ENCODE measurements at places on chromosomes 3 and 15.

DNA sequence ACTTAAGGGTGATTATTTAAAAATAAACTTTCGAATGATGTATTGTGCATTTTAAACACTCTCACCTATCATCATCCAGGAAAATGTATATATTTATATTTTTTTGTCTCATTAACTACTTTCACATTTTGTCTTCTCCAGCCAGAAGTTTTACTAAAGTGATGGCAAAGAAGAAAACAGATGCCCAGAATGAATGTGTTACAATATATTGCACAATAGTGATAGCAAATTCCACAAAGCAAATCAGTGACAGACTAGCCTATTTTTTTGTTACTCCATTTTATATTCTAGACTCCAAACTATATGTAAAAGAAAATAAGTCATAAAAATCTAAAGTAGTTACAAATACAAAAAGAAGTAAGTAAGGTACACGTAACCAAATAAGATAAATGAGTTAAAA, 414.7 kb downstream of the EPHA3 start:
- DNase-seq: no peak
- H3K36me3 ChIP-seq: no peaks in the 10 kb centered on the region

DNA sequence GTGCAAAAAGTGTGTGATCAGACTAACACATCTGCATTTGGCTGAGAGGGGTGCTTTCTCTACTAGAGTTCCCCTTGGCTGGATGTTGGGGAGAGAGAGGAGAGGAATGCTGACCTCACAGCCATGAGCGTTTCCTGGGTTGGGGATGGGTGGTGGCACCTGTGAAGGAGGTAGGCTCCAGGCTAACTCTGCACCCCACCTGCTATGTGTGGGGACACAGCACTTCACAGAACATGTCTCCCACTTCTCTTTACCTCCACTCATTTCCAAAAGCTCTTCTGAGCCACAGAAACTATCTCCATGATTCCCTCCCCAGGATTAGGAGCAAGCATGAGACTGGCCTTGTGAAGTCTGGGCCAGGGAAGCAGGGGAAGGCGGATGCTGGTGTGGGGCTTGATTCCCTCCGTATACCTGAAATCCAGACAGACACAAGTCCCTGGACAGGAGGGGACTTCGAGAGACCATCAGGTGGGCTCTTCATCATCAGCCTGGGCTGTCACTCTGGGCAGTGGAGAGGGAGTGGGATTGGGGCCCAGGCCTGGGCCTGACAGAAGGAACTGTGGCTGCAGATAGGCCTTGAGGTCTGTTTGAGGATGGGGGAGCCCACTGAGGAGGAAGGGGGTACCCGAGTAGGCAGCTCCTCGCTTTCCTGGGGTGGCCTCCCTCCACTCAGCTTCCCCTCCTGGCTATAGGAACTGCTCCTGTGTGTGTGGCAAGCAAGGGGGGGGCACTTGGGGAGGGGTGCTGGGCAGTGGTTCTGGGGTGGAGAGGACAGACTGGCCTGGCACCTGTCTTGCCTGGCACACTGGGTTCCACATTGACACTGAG, 40.7 kb downstream of the FEM1B start:
- no peaks in the 10 kb centered on the region for H3K36me3 ChIP-seq
- H3K27ac ChIP-seq: no peak overlapping the region
- H3K4me3 ChIP-seq: no peak overlapping the region
- peaks cover 16% of the 10 kb centered on the region for H3K4me1 ChIP-seq
- H3K27me3 ChIP-seq: no peaks in the 10 kb centered on the region

- H3K27me3 ChIP-seq: no peaks in the 10 kb centered on the region
- DNase-seq: no peak
- H3K4me3 ChIP-seq: no peak overlapping the region
- H3K27ac ChIP-seq: no peak overlapping the region
- H3K4me1 ChIP-seq: no peaks in the 10 kb centered on the region
Measured at GRCh38 chr3:140830391-140830790, 111.2 kb upstream of the SLC25A36 start.

GRCh38 chr15:96037584-96037983, 292.9 kb upstream of the NR2F2 start:
- DNase-seq: no peak
- H3K27me3 ChIP-seq: no peaks in the 10 kb centered on the region
- peaks cover 15% of the 10 kb centered on the region for H3K4me1 ChIP-seq
- H3K4me3 ChIP-seq: no peak overlapping the region
- H3K27ac ChIP-seq: no peak overlapping the region

GRCh38 chr15:82064824-82065223, 19.0 kb upstream of the MEX3B start:
- no peaks in the 10 kb centered on the region for H3K4me1 ChIP-seq
- H3K27me3 ChIP-seq: peaks cover 48% of the 10 kb centered on the region
- H3K27ac ChIP-seq: no peak overlapping the region
- H3K4me3 ChIP-seq: no peak overlapping the region

DNA sequence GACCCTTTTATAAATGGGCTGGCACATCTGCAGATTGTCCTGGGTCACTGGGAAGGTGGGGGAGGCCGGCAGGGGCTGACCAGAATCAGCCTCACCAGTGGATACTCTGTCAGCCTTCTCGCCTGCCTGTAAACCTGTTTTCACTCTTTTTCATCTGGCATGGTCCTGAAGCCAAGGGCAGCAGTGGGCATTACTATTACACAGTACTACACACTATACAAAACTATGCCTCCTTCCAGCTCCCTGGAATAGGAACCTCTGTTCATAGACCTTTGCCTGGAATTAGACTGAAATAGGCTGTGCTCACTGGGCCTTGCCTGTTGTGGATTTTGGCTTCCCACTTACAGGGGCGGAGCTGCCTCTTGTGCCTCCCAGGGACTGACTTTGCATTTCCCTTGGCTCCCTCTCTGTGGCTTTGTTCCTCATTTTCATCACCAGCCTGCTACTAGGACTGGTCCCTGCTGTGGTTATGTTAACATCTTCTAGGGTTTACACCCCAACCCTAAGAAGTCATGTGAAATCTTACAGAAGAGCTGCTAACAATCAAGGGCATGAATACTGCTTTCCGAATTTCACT, 120.7 kb downstream of the FNDC3B start:
- no peaks in the 10 kb centered on the region for H3K36me3 ChIP-seq
- no peaks in the 10 kb centered on the region for H3K27me3 ChIP-seq
- H3K4me3 ChIP-seq: no peak overlapping the region
- peak; percentile 42 for DNase-seq
- H3K4me1 ChIP-seq: no peaks in the 10 kb centered on the region

GRCh38 chr15:92992720-92993119, 92.6 kb downstream of the CHD2 start:
- peaks cover 90% of the 10 kb centered on the region for H3K36me3 ChIP-seq
- no peak for DNase-seq
- H3K4me1 ChIP-seq: no peaks in the 10 kb centered on the region
- no peak overlapping the region for H3K4me3 ChIP-seq
- no peak overlapping the region for H3K27ac ChIP-seq

DNA sequence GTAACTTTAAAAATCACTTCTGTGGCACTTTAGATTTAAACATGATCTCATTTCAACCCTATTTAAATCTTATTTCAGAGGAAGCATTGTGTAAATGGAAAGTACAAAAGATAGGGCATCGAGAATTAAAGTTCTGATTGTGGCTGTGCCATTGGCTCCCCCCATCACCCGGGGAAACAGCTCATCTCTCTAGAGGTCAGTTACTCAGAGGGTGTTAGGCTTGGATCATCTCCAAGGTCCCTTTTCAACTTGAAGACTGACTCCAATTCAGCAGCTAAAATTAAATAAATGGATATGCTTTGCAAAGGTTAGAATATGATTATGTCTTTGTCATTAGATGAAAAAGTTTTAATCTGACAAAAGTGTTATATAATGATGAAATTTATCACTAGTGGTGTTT, 20.1 kb downstream of the CADM2 start:
- H3K4me3 ChIP-seq: no peak overlapping the region
- no peaks in the 10 kb centered on the region for H3K4me1 ChIP-seq
- no peaks in the 10 kb centered on the region for H3K27me3 ChIP-seq
- H3K27ac ChIP-seq: no peak overlapping the region

DNA sequence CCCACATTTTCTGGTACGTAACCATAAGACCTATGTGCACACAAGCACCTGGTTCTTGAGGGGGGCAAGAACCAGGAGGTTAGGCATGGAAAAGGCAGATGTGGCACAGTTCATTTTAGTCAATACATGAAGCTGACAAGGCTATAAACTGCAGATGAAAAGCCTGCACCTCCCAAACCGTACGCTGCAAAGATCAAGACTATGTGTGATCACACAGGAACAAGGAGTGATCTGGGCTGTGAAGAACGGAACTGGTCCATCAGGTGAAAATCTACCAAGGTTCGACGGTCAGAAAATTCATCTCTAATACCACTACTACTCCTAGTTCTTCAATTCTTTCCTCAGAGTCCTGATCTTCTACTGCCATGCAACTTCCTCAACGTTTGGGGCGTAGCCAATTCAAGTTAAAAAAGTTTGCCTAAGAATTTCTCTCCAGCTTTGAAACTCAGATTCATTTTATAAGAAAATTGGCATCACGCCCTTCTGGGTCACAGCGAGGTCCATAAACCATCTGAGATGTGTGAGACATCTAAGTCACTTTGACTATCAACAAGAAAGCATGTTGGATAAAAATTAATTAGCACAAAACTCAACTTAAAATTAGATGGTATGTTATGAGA, 41.9 kb downstream of the PLD1 start:
- no peak for DNase-seq
- no peaks in the 10 kb centered on the region for H3K27me3 ChIP-seq
- no peaks in the 10 kb centered on the region for H3K4me1 ChIP-seq
- peak overlapping the region; percentile 13 for H3K27ac ChIP-seq

DNA sequence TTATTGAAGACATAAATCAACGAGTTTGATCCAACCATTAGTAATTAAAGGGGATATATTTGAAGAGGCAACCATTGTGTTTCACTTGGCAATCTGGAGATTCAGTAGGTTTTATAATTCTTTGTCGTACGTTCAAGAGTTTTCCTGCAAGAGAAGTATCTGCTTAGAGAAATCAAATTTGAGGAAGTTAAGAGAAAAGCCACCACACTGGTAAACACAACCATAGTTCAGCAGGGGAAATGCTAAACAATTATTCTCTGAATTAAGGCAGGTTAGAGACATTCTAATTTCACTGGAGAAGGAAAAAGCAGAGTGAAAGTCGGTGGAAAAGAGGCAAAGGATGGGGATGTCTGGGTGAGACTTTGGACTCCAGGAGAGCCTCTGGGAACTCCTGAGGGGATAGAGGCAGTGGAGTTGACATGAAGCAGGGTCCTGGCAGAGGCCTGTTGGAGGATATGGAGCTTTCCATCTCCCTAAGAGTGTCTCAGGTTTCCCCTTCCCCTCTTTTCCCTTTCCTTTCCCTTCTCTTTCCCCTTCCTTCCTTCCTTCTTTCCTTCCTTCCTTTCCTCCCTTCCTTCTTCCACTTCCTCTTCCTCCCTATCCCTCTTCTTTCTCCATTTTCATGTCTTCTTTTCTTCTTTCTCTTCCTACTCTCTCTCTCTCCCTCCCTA, 26.5 kb downstream of the SPINK8 start:
- no peaks in the 10 kb centered on the region for H3K27me3 ChIP-seq
- DNase-seq: no peak
- H3K4me3 ChIP-seq: no peak overlapping the region
- peaks cover 7% of the 10 kb centered on the region for H3K4me1 ChIP-seq
- H3K36me3 ChIP-seq: no peaks in the 10 kb centered on the region

- no peak for DNase-seq
- peak overlapping the region; percentile 39 for H3K27ac ChIP-seq
- peaks cover 6% of the 10 kb centered on the region for H3K4me1 ChIP-seq
- H3K4me3 ChIP-seq: no peak overlapping the region
Measured at GRCh38 chr3:156483426-156483825, 71.5 kb downstream of the SSR3 start.

DNA sequence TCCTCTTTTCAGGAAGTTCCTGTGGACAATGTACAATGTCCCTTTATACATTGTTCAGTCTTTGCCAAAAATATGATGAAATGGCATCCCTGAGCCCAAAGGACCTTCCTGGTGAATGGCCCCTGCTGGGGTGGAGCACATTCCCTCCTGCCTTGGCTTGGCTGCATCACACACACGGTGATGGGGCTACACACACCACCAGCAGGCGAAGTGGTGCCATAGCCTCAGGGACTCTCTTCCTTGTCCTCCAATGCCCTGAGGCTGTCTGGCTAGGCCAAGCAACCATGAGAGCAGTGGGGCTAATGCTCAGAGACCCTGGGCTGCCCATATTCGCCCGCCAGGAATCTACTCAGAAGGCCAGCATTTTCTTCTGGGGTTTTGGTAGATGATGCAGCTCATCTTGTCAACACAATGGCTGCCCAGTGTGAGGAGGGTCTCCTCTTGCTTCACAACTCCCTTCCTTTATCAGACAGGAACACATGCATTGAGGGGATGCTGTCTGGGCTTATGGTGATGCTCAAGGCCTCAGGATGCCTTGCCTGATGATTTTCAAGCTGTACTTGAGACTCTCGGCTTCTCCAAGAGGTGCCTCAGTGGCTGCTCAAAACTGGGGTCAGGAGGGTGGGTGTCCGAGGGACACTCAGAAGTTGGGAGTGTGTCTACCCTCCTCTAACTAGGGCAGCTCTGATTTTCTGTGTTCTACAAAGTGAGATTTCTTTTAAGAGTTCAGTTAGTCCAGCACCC, 40.9 kb upstream of the EPHB1 start:
- no peak for DNase-seq
- no peaks in the 10 kb centered on the region for H3K36me3 ChIP-seq
- no peaks in the 10 kb centered on the region for H3K4me1 ChIP-seq
- no peaks in the 10 kb centered on the region for H3K27me3 ChIP-seq

DNA sequence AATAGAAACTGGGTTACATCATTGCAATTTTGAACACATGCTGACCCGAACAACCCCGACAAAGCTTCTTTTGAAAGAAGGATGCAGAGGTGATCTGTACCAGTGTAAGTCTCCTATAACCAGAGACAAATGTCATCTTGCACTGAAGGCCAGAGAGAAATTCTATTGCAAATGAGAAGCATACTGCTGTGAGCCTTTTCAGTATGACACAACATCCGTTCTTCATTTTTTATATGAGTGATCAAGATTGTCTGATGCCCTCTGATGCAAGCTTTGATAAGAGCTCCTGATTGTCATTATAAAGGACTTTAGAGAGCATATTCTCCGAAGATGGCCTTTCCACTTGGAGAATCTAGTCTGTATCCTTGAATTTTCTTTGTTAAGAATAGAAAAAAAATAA, 36.9 kb downstream of the PCOLCE2 start:
- no peak overlapping the region for H3K27ac ChIP-seq
- H3K4me1 ChIP-seq: no peaks in the 10 kb centered on the region
- H3K27me3 ChIP-seq: no peaks in the 10 kb centered on the region
- H3K36me3 ChIP-seq: no peaks in the 10 kb centered on the region

GRCh38 chr15:56758770-56759449, 25.6 kb upstream of the ZNF280D start:
- DNase-seq: no peak
- peaks cover 11% of the 10 kb centered on the region for H3K4me1 ChIP-seq
- no peak overlapping the region for H3K4me3 ChIP-seq
- H3K27ac ChIP-seq: no peak overlapping the region
- H3K36me3 ChIP-seq: no peaks in the 10 kb centered on the region
- no peaks in the 10 kb centered on the region for H3K27me3 ChIP-seq

DNA sequence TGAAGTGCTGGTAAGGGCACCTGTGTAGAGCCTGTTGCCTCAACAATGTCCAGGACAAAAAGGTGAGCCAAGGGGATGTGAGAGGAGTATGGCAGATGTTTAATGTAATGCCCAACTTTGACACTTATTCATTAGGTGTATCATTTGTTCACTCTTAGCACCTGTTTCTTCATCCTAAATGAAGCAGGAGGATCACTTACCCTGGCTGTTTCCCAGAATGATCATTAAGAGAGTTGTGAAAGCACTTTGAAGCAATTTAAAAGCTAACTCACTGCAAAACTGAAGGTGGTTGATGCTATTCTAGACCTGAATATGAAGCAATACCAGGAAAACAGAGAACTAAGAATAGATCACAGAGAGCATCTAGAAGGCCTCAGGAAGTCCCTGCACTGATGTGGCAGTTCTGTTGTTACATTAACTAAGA, 3.4 kb upstream of the HHLA2 start:
- H3K4me1 ChIP-seq: no peaks in the 10 kb centered on the region
- no peaks in the 10 kb centered on the region for H3K36me3 ChIP-seq
- no peak for DNase-seq
- no peaks in the 10 kb centered on the region for H3K27me3 ChIP-seq
- H3K4me3 ChIP-seq: no peak overlapping the region

Measured in tibial nerve (tissue), 4 donors.